ENCODE measurements at places on chromosomes 16 and 17.

GRCh38 chr16:63067141-63067540 lies 1030.9 kb upstream of the CDH8 start:
- DNase-seq = no peak

- no peak for DNase-seq
These were observed 241.5 kb upstream of the NLRP1 start for GRCh38 chr17:5825717-5826330.

GRCh38 chr17:7204828-7205461 lies 14.7 kb downstream of the DLG4 start:
- peak; percentile 66 for DNase-seq

GRCh38 chr16:46908540-46909372 lies 24.6 kb downstream of the GPT2 start:
- DNase-seq = peak; percentile 2
